Activated T-helper 1 cell treated with anti-CD3 and anti-CD28 coated beads, Interleukin-2, amount 50 U/mL, for 16 hours (primary cell): ENCODE measurements at places on chromosomes 7 and 10.

DNA sequence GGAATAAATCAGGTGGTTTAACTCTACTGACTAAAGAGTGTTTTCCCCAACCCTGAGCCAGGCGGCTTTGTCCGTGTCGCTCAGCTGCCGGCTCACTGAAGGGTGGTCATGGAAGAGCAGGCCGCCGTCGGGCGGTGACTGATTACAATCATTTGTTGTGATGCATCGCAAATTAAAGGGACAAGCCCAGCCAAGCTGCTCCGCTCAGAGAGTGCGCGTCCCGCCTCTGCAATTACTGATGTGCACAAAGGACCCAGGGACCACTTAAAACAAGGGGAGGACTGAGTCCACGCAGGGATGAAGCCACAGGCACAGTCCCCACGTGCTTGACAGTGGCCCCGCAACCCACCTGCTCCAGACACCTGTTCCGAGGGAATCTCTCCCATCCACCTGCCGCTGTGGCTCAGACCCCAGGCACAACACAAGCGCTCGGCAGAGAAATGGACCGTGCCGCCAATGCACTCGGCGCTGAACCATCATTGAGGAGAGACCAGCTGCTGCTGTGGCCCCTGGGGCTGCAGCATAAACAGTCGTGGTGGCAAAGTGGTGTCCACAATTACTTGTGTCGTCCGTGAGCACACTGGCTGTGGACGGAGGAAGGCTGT, 526.5 kb downstream of the PTPRN2 start:
- DNase-seq: no peak

DNA sequence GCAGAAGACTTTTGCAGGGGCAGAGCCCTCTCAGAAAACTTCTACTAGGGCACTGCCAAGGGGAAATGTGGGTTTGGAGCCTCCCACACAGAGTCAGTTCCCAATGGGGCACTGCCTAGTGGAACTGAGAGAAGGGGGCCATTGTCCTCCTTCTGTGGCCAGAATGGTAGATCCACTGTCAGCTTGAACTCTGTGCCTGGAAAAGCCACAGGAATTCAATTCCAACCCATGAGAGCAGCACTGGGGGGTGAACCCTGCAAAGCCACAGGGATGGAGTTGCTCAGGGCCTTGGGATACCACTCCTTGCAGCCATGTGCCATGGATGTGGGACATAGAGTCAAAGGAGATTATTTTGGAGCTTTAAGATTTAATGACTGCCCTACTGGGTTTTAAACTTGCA, 262.2 kb upstream of the SEMA3C start:
- no peak for DNase-seq

DNA sequence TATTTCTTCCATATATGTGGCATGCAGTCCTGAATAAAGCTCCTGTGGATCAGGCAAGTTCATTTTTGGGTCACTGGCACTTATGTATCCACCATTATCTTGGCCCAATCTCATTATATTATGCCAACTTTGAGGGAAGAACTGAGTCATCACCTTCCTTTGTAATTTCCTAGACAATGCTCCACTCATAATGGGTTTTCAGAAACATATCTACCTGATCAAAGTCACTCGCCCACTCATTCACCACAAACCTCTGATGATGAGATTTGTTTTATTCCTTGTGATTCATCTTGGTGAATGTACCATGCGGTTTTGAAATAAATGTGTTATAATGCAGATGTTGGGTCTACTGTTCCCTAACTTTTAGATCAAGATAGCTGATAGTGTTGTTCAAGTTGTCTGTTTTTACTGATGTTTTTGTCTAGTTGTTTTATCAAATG, 525.8 kb downstream of the KIF20B start:
- DNase-seq: no peak

GRCh38 chr10:125629758-125630376, 53.1 kb downstream of the TEX36 start:
- DNase-seq: no peak

DNA sequence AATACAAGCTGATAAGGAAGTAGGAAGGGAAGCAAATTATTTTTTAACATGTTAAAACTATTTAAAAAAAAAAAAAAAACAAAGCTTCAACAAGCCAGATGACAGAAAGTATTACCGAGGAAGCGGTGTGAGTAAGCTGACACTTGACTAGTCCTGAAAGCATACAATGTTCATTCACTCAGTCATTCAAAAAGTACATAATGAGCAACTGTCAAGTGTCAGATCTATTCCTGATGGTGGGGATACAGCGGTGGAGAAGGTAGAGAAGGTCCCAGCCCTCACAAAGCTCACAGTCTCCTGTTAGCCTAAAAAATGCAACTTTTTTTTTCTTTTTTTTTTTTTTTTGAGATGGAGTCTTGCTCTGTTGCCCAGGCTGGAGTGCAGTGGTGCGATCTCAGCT, 40.0 kb downstream of the RAPGEF5 start:
- DNase-seq: no peak

GRCh38 chr7:7183838-7184463, 1.6 kb downstream of the C1GALT1 start:
- no peak for DNase-seq

- no peak for DNase-seq
These were observed 1.2 kb downstream of the CYP2E1 start for GRCh38 chr10:133528296-133528844.

GRCh38 chr7:5615190-5616070, 166.0 kb downstream of the RNF216 start:
- DNase-seq: no peak

GRCh38 chr7:123666492-123666891, 10.8 kb downstream of the LMOD2 start:
- DNase-seq: no peak

GRCh38 chr7:141617280-141617679, 66.1 kb downstream of the AGK start:
- DNase-seq: no peak

GRCh38 chr10:132987671-132988571, 45.6 kb upstream of the CFAP46 start:
- no peak for DNase-seq

GRCh38 chr7:127437837-127438236, 45.3 kb upstream of the ZNF800 start:
- DNase-seq: no peak

GRCh38 chr7:103989785-103990767, 618 bp upstream of the RELN start:
- no peak for DNase-seq

DNA sequence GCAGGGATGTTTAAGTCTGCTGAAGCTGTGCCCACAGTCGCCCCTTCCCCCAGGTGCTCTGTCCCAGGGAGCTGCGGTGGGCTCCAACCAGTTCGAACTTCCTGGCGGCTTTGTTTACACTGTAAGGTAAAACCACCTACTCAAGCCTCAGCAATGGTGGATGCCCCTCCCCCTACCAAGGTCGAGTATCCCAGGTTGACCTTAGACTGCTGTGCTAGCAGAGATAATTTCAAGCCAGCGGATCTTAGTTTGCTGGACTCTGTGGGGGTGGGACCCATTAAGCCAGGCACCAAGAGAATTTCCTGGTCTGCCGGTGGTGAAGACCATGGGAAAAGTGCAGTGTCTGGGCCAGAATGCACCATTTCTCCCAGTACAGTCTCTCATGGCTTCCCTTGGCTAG, 56.0 kb downstream of the CCDC7 start:
- DNase-seq: no peak

- DNase-seq: no peak
These were observed 20.7 kb upstream of the ZRANB1 start for GRCh38 chr10:124921261-124921660.

- no peak for DNase-seq
These were observed 85.0 kb downstream of the TMEM106B start for GRCh38 chr7:12296051-12296570.
